ENCODE measurements at places on chromosomes 2 and 18.

DNA sequence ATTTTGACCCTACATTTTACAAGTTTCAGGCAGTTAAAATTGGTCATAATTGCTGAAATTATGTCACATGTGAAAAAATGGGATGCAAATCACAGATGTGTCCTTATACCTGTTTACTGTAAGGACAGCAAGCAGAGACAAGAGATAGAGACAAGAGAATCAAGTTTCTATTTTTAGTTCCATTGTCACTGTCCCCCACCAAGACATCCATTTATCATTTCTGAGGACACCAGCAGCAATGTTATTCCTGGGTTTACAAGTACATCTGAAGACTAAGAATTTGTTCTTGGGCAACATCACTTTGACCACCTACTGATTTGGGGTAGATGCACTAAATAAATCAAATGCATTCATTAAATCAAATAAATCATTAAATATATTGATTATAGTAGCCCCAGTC, 1111.7 kb downstream of the DPP10 start:
- no peak for DNase-seq

- no peak for DNase-seq
Observed at GRCh38 chr18:63257453-63257852, 62.1 kb downstream of the BCL2 start.

GRCh38 chr18:49666045-49666775, 104.4 kb downstream of the LIPG start:
- DNase-seq = no peak

- DNase-seq = no peak
Observed at GRCh38 chr2:106358081-106358480, 110.1 kb downstream of the RGPD3 start.

GRCh38 chr2:108594982-108595464, 60.8 kb downstream of the LIMS1 start:
- no peak for DNase-seq

- no peak for DNase-seq
Observed at GRCh38 chr2:12923907-12924610, 207.3 kb downstream of the TRIB2 start.

DNA sequence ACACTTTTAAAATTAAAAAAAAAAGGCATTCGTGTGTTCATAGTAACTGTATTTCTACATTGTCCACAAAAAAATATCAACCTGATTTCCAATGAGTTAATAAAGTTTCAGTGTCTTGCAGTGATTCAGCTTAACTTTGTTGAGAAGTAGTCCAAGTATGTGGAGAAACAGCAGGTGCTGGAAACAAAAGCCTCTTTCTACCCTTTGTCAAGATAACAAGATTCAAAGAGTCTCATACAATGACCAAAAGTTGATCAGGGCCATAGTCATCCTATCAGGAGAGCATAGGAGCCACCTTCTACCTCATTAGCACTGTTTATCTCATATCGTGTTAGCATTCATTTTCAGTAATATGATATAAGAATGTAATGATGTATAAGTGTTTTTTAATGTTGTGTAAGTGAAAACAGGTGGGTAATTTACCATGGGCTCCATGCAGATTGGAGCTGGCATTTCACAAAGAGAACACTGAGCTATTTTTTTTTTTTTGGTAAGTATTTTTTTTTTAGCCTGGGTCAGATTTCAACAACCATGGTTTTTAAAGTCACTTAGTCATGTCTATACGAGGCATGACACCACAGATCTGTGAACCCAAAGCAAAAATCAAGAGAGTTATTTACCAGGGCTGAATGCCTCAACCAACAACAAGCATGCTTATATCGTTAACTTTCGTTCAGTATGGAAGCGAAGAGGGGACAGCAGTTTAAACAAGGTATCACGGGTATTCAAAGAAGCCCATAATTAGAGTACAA, 165.0 kb upstream of the ZNF521 start:
- DNase-seq = no peak

- DNase-seq = no peak
Observed at GRCh38 chr2:113148606-113149552, 21.5 kb downstream of the IL1RN start.

DNA sequence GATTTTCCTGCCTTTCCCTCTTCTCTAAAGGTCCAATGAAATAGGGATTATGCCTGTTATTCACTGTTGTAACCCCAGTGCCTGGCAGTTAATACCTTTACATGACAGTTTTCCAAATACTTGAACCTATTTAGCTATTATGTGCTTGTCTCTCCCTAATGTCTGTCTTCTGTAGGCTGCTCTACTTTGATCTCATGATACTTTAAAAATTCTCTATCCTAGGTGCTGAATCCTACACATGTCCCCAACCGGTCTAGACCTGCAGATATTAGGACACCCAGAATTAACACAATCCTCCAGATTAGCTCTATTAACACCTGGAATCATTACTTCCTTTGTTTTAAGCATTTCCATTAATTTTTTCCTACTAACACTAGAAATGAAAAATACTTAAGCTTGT, 7.3 kb downstream of the CEBPZ start:
- no peak for DNase-seq

- no peak for DNase-seq
Observed at GRCh38 chr18:47682876-47683275, 247.6 kb downstream of the SMAD2 start.

DNA sequence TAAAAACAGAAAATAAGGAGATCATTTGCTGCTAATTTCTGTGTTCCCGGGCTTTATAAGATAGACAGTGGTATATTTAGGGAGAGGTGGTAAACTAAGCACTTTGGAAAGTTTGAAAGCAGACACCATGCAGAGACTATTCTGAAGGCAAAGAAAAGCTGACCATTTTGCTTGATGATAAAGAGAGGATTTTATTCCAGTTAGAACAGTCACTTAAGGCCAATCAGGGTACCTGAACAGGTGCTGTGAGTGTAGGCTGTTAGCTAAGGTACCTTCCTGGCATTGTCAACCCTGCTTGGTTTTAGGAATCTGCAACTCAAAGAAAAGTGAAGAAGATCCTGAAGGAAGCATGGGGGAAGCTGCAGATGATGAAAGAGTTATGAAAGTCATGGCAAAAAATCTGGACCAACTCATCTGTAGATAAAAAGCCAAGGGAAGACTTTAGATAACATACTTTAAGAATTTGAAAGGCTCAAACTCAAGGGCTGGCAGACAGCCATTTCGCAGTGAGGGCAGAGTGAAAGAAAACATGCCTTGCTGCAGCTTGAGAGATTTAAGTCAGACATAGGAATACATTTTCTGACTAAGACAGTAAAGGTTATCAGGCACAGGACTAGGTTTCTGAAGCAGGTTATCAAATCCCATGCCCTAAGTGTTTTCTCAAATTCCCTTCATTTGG, 80.1 kb upstream of the ARL5A start:
- no peak for DNase-seq

DNA sequence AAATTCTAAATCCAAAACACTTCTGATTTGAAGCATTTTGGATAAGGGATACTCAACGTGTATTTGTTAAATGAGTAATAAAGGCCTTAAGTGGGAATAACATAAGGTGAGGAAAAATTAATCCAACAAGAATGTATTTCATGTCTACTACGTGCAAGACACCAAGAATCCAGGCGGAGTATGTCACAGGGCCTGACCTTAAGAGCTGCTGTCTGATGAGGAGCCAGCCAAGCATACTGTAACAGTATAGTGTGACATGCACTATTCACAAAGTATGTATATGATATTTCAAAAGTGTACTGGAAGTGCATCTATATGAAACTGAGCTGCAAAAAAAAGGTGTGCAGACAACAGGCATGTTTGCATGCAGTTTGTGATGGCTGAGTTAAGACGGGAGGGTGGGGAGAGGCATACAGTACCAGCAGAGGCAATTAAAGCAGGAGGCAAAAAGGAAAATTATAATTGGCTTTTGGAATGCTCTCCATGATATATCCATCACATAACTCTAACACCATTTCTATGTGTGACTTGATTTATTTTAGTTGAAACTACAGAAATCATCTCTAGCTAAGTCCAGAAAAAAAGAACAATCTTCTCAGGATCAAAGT, 18.2 kb downstream of the IWS1 start:
- no peak for DNase-seq

DNA sequence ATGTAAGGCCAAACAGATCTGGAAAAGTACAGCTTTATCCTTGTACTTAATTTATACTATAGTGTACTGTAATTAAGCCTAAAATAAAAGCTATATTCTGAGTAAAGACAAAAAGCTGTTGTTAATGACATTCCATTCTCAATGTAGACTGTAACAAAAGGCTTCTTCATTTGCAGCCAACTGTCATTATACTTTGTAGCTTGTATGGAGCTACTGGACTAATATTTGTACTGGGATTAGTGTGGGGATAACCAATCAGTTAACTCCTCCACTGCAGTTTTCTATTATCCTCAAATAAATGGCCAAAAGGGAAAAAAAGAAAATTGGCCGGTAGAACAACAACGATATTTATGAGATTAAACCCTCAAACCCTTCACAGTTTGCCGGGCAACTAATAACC, 66.5 kb downstream of the STK39 start:
- no peak for DNase-seq

GRCh38 chr2:96158554-96158940, 13.3 kb upstream of the DUSP2 start:
- no peak for DNase-seq

DNA sequence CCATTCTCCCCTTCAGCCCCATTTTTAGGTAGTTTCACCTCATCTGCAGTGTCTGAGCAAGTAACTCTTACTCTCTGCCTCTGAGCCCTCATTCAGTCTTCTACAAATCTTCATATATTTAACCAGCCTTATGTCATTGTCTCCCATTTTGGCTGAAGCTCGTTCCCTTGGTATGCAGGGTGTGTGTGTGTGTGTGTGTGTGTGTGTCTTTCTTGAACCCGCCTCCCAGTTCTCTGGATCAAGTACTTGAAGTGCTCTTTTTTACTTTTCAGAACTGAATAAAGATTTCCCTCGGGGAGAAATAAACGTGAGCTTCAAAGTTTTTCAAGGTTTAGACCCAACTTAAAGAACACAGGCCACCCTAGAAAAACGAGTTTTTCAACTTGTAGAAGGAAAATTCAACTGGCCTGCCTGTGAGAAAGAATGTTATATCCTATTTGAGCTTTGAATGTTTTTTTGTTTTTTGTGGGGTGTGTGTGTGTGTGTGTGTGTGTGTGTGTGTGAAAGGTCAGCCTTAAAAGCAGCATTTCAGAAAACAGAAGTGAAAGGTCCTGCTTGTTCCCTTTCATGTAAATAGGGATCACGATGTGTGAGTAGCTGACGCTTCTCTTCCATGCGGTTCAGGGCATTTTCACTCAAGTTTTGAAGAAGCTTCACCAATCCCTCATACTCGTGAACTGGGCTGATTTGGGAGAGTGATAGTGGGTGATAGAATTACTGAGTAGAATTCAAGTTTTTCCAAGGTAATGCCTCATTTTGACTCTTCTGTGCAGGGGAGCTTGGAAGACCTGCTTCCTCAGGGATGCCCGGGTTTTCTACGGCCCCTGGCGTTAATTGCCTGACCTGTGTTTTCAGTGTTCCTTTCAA, 50.6 kb upstream of the EML6 start:
- DNase-seq = no peak

DNA sequence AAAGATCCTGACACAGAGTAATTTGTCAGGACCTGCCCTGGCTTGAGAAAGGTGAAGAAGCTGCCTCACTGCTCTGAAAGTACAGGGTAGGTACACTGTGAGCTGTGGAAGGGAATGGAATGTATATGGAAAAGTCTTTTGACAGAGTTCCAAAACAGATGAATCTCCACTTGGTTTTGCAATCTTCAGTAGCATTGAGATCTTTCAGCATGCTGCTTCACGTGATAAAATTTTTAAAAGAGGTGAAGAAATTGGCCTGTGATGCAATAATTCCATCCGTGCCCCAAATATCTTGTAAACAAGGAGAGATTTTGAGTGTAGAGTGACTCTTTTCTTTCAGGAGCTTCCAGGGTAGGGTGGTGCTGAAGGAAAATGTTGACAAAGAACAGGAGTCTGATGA, 123.1 kb downstream of the OSR1 start:
- DNase-seq = no peak

GRCh38 chr2:37156071-37156856, 516 bp downstream of the EIF2AK2 start:
- no peak for DNase-seq

DNA sequence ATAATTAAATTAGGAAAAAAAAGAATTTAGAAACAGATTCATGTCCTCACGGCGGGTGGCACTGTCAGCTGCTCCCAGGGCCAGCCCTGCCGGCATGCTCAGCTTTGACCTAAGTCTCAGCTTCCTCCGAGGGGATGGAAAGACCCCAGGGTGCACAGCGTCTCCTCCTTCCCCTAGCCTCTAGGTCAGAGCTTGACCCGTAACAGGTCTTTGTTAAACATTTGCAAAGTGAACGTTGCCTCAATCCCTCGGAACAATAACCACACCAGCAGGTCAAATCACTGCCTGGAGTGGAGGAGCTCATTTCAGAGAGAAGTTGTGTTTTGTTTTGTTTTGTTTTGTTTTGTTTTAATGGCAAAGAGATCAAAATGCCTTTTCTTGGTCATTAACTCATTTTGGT, 171.3 kb downstream of the TMEM18 start:
- DNase-seq = no peak

- DNase-seq = no peak
Observed at GRCh38 chr2:18701981-18702380, 112.6 kb upstream of the NT5C1B start.

DNA sequence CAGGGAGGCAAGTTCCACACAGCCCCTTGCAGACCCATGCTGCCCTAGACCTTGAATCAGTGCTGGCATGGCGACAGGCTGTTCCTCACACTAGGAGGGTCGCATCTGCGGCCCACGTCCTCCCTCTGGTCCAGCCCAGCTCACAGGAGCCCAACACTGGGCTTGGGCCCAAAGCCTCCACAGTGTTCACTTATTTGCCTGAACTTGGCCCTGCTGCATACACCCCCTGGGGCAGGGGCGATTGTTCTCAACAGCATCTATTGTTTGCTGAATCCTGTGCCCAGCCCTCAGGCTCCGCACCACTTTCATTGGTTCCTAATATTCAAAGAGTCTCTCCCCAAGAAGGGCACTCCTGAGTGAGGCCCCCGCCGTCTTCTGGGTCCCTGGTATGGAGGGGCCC, 90.7 kb downstream of the ZBTB7C start:
- DNase-seq = no peak

- no peak for DNase-seq
Observed at GRCh38 chr2:195501746-195502145, 155.3 kb upstream of the SLC39A10 start.

DNA sequence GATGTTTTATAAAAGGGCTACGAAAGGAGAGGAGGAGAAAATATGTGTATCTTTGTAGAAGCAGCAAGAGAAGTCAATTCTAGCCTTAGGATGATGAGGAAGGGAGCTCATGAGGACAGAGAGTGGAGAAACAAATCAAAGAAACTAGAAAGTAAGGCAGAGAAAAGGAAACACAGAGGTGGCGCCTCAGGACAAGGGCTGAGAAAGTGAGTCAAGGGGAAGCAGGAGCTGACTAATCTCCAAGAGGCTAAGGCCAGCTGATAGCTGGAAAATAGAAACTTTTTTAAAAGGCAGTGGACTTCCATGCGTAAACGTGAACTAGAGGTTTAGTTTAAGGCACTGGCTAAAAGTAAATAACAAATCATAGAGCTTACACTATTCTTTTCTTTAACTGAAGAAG, 173.3 kb downstream of the ANKRD44 start:
- DNase-seq = no peak

GRCh38 chr2:23404426-23404825, 19.4 kb downstream of the KLHL29 start:
- DNase-seq = no peak
